Stimulated activated CD4-positive, alpha-beta T cell treated with anti-CD3 and anti-CD28 coated beads, Interleukin-4, amount 100 ng/mL, for 24 hours (primary cell): ENCODE measurements at places on chromosomes 3 and 15.

DNA sequence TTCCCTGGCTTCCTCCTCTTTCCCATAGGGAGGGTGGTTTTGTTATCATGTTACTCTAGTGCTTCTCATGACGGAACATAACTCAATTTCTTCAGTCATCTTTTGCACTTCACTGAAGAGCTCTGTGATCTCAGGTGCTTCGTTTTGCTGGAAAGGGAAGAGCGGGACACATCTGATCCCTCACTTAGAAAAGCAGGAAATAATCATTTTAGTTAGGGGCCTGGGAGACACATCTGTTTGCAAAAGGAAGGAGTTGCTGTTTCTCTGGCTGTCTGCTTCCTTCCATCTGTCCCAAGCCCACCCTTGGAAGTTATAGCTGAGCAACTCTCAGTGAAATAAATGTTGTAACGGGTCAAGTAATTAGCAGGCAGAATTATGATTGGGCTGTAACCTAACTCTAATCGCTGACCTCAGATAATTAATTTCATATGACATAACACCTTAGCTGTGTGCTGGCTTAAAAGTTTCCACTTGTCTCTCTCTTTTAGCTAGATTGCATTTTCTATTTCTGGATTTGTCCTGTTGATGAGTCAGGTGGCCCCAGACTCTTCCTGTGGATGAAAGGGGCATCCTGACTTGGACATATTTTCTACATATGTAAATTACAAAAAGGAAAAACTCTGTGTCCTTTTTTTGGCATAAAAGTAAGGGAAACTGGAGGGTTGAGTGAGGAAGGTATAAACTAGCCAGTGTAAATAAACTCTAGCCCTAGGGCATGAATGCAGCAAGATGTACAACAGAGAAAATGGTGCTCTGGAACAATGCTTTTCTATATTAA lies 11.0 kb upstream of the FILIP1L start:
- DNase-seq, result no peak

DNA sequence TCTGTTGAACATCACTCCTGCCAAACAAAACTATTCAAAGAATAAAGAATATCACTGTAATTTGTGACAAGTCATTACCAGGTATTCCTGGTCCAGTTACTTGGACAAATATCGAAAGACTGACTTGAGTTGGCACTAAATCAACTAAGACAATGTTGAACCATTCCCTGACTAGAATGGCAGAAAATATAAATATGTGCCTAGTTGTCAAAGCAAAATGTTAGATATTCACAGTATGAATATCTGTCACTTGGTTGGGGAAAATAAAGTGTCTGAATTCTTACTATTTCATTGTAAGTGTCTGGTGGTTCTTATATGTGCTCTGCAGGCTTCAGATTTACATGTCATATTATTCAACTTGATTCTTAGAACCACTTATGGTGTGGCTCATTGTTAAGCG lies 470.2 kb downstream of the NAALADL2 start:
- no peak for DNase-seq

DNA sequence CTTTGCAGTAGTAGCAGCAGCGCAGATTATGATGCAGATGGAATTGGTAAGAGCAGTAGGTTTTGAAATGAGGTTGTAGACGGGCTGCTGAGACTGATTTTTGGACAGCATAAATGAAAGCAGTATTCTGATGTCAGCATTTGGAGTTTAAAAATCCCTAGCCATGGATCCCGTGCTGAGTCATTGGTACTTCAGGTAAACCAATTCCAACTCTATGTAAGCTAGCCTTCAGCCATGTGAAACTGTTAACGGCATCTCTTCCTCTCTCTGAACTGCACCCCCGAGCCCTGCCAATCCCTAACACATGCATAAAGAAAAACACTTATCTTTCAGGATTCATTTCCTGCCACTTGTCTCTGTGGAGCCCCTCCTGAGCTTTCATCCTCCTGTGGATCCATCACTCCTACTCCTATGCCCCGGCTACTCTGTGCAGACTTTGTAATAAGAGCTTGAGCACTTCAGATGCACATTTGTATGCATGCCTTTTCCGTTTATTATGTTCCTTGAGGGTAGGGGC lies 119.0 kb downstream of the AKAP13 start:
- no peak for DNase-seq

DNA sequence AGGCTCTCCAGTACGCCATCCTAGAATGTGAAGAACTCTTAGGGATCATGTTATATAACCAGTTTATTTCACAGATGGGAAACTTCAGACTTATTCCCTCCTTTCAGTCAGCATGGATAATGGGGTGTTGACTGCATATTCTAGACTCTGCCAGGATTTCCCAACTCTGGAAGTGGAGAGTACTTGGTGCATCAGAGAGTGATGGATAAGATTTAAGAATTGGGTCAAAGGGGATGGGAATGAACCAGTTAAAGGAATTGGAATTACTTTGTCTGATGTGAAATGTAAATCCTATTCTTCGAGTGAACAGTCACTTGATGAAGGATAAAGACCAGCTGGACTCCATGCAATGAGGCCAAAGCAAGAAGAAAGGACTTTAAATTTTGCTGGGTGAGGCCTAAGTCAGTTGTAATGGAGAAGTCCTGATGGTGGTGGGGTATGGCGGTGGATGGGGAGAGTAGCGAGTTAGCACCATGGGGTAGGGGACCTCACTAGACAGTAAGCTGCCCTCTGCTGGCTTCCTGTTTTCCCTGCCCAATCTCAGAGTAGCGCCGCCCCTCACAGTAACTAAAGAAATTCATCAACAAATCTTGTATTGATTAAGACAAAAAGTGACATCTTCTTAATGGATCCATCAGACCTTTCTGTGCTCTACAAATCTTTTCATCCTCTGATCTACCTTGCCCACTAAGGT lies 7.3 kb upstream of the CACNA1D start:
- DNase-seq, result no peak

DNA sequence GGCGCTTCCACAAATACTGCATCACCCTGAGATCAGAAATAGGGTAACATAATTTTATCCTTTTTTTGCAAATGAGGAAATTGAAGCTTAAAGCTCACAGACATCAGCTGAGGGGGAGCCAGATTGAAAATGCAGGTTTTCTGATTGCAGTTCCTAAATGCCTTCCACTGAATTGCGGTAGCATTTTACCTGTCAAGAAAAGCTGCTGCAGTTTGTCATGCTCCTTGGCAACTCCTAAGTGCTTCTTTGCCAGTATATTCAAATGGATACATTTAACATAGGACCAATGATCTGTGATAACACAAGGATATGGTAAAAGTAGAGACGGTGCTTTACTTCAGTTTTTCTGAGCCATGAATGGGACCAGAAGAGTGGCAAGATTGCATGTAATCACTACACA lies 50.5 kb downstream of the SPATA16 start:
- no peak for DNase-seq

GRCh38 chr3:72614394-72615074 lies 233.7 kb downstream of the SHQ1 start:
- DNase-seq, result no peak

GRCh38 chr15:50024281-50024680 lies 94.8 kb downstream of the ATP8B4 start:
- DNase-seq, result no peak

- DNase-seq, result no peak
Observed at GRCh38 chr3:147613725-147614124, 204.6 kb downstream of the ZIC1 start.

GRCh38 chr3:150844484-150844883 lies 60.8 kb downstream of the MINDY4B start:
- no peak for DNase-seq

- no peak for DNase-seq
Observed at GRCh38 chr3:17028363-17028762, 143.6 kb downstream of the PLCL2 start.

GRCh38 chr3:142226474-142226873 lies 1.1 kb upstream of the GK5 start:
- DNase-seq, result no peak

DNA sequence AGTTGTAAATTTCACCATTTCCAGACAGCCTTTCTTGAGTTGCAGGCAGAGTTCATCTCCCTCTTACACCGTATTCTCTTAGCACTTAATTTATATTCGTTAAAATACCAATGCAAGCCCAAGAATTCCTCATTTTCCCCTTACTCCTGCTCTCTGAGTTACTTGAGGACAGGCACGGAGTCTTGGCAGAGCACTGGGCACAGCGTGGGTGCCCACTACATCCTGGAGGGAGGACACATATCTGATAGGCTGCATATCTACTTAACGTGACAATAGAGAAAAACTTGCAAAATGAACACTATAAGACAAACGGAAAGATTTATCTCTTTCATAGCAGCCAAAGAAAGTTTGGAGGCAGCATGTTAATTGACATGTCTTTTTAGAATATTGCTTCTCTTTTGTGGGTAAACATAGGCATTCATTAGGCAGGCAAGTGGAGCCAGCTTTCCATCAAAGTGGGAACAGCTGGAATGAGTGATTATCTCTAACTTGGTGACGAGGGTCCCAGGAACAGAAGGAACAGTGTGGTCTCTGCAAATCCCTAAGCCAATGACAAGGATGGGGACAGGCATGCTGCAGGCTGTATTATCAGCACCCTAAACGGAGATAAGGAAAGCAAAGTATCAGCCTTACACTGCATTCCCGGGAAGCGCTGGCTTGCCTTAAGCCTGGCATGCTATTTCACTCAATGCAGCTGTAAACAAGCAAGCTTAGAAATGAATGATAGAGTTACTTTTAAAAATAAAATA lies 116.5 kb downstream of the RTP4 start:
- DNase-seq, result no peak

GRCh38 chr15:27707257-27707656 lies 391.9 kb downstream of the OCA2 start:
- no peak for DNase-seq

DNA sequence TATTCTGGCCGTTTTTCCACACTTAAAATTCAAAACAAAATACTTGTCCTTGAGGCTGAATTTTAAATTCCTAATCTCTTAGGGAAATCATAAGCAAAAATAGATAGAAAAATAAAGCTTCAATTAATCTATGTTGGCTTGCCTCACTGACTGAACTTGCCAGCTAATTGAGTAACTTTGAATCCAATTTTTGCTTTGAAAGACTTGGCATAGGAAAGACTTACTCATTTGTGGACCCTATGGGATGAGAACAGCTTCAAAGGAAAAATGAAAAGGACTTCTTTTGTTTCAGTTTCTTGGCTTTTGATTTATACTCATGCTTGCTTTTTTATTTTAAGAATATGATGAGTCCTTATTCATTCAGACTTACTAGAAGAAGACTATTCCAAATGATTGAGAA lies 370.7 kb upstream of the RARB start:
- no peak for DNase-seq

DNA sequence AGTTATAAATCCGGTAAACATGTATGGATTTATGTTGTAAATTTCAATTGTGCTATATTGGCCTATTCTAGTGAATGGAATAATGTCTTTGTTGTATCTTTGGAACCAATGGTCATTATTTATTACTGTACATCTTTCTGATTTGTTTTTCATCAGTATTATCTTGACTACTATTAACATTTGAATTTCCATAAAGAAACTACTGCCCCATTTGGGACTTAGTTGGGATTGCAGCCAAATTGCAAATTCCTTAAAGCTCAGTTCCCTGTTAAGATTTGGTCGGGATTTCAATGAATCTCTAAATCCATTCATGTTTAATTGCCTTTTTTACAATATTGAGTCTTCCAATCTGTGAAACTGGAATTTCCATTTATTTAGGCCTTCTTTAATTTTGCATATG lies 822.4 kb upstream of the CADM2 start:
- DNase-seq, result no peak

GRCh38 chr15:69016021-69016595 lies 1.6 kb downstream of the NOX5 start:
- DNase-seq, result no peak

DNA sequence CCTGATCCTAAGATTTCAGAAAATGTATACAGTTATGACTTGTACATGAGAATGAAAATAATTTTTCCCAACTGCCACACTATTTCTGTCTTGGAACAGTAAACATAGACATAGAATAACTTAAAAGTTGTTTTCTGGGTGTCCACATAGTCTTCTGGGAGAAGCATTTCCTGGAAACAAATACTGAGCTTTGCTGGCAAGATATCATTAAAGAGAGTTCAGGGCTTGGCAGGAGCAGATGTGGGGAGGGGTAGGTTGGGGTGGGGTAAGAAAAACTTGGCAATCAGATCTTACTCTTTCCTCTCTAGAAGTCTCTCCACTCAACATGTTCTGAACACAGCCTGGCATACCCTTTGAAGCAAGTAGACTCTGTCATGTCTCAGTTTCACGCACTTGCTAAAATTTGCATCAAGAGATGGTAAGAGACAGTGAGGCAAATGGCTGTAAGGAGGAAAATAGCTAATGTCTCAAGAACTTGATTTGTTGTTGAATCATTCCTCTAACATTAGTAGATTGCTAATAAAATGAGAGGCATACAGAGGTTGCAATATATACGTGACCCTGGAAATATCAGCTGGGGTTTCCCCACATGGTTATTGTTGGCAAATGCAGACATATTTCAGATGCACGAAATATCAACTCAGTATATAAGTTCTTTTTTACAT lies 27.3 kb upstream of the ABI3BP start:
- DNase-seq, result no peak

DNA sequence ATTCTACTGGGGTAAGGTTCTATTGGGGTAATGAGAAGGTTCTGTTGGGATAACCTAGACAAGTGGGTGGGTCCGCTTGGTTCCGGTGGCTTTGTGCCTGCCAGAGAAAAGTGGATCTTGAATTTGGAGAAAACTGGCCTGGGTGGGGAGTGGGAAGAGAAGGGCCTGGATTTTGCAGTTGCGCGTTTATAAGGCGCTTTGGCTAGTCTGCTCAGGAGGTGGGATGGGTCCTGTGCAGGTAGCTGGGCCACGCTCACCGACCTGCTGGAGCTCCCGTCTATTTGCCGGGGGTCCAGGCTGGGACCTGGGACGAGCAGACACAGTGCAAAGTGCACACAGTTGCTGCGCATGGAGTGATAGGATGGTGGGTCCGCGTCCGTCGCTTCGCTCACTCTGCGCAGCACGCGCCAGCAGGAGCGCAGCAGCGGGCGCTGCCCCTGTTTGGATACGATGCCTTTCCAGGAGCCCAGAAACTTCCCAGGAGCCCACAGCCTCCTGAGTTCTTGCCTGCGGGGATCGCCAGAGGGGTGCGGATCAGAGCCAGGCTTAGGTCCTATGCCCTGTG lies 1.3 kb upstream of the AP3B2 start:
- DNase-seq, result no peak

DNA sequence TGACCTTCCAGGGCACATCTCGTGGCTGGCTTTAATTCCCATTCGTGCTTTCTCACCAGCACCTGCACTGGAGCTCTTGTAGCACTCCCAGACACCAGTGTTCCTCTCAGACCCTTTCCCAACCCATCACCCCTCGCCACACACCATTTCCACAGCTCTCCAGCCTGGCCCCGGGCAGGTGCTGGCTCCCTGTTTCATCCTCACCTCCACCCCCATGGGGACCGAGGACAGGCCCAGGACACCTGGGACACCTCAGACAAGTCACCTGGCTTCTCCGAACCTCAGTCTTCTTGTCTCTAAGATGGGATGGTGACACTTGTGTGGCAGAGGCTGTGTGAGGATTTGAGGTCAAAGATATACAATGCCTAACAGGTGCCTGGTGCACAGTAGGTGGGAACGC lies 27.4 kb upstream of the GP9 start:
- no peak for DNase-seq

- DNase-seq, result no peak
Observed at GRCh38 chr3:191253089-191253799, 54.2 kb downstream of the OSTN start.

GRCh38 chr3:85740561-85740960 lies 781.8 kb downstream of the CADM2 start:
- no peak for DNase-seq
